ENCODE measurements at places on chromosomes 2 and 18. TPM values are rescaled to one million over a fixed set of nuclear protein-coding genes. Genes with fewer than 3 reads are reported as not detected.

DNA sequence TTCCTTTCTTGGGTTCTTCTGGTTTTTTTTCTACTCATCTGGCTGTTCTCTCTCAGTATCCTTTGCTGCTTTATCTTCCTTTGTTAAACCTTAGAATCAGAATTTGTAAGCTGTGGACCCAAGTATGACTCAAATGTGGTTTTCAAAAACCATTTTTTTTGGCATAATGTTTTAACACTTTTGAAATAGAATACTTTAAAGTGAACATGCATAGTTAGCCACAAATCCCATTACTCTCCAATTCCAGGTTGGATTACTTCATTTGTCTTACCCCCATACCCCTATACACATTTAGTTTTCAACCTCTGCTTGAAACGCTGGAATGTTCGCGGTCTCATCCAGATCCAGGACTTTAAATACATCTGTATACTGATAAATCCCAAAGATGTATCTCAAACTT, 29.1 kb downstream of the ALMS1 start:
- DNase-seq: no peak

GRCh38 chr2:82993609-82994008, 1465.5 kb downstream of the SUCLG1 start:
- no peak for DNase-seq

SCYGR6 gene
- not detected for polyA plus RNA-seq

PLGLB1 gene
- 1.0 TPM for polyA plus RNA-seq

Data from brain (organoid and tissue), 16 donors.